Activated CD4-positive, alpha-beta T cell treated with anti-CD3 and anti-CD28 coated beads for 4 hours (primary cell): ENCODE measurements at places on chromosomes 7 and 10.

DNA sequence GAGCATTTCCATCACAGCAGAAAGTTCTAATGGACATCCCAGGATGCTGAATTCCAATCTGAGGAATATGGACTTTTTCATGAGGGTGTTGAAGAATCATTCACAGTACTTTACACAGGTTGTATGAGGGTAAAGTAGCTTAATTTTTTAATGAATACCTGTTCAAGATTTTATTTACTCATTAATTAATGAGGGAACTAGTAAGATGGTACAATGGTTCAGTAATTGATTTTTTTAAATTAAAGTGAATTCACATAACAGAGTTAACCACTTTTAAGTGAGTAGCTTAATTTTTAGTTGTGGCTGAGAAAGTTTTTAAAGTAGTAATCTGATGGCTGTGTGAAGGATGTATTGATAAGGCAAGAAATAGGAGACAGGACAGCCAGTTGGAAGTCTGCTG is 266.5 kb downstream of the GFRA1 start:
- DNase-seq, result no peak

- no peak for DNase-seq
These were observed 212.0 kb downstream of the TSPAN12 start for GRCh38 chr7:120645966-120646365.

- DNase-seq, result no peak
These were observed 25.3 kb downstream of the IKZF1 start for GRCh38 chr7:50329775-50330174.

DNA sequence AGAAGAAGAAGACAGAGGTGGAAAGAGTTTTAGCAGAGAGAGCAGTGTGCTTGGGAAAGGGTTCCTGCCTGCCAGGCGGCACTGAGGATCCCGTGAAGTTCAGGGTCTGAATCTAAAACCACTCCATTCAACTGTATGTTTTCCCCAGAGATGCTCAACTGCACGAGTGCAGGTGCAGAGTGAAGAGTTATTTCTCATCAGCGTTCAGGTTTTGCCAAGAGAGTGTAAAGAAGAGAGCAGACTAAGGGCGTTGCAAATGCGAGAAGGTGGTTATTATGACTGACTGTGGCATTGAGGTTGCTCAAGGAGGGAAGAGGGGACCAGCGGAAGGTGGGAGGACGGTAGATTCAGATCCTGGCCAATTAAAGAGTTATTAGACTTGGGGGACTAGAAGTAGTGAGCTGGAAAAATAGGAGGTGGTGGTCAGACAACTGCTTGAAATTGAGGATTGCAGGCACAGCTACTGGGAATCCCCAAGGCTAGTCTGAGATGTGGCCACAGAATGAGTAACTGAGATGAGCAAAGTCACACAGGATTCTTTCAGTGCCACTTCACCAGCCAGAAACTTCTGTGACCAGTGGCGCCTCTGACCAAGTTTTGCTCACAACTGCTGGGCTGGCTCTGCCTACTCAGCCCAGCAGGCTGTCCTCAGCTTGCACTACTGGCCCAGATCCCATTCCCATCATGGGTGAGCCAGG is 29.1 kb downstream of the STRA8 start:
- no peak for DNase-seq

DNA sequence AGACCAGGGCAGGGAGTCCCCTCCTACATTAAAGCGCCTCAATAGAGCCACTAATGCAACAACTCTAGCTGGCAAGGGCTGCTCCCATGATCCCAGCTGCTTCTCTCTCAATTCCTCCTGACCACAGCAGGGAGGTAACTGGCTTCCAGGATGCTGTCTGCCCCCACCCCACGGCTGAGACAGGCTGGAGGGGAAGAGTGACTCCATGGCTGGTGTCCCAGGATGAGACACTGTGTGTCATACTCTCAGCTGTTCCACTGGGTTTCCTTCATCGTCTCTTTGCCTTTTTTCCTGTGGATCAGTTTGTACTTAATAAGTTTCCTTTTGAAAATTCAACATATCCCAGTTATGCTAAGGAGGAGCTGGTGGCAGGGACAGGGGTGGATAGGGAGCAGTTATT is 27.7 kb upstream of the MYH16 start:
- no peak for DNase-seq

GRCh38 chr10:3172446-3173170 is at the start of gene PITRM1:
TSS of gene PITRM1 (minus strand) at chr10:3172782. CDS start at chr10:3172772, 10 bp downstream.
- peak; percentile 100 for DNase-seq

- DNase-seq, result no peak
These were observed 119.9 kb downstream of the FANK1 start for GRCh38 chr10:126016156-126016805.

DNA sequence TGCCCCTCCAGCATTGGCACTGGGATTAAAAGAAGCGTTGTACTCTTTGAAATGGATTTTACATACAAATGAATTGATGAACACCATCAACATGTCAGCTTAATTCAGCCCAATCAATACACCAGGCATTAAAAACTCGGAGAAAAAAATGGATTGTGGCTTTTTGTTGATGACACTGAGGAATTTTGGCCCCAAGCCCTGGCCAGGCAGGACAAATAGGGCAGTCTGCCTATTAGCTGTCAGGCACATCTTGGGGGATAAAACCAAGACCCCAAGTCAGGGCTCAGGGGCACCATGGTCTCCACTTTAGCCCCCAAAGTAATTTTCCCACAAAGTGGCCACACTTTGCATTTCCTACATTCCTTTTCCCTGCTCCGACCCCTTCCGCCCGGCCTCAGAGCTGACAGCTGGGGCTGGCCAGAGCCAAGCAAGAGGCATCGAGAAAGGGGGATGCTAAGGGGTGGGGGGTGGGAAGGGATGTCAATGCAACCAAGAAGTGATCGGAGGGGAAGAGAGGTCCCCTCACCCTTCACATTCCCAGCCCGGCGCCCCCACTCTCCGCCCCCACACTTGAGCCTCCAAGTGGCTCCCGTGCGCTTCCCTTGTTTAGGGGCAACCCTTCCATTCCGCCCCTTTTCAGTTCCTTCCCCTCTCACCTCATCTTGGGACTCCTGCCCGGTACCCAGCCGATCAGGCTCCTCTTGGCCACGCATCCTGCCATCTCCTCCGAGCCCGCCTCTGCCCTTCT is 711 bp downstream of the HIP1 start:
- DNase-seq, result peak; percentile 18

GRCh38 chr7:46226860-46227259 is 305.8 kb upstream of the IGFBP3 start:
- no peak for DNase-seq

- no peak for DNase-seq
These were observed 105.3 kb upstream of the FAM20C start for GRCh38 chr7:87047-87446.

- DNase-seq, result no peak
These were observed 1014.7 kb downstream of the NRG3 start for GRCh38 chr10:82889728-82890127.

GRCh38 chr7:12490107-12490688 is 80.3 kb upstream of the SCIN start:
- DNase-seq, result no peak

GRCh38 chr10:97975598-97975997 is 54.8 kb downstream of the CRTAC1 start:
- no peak for DNase-seq

DNA sequence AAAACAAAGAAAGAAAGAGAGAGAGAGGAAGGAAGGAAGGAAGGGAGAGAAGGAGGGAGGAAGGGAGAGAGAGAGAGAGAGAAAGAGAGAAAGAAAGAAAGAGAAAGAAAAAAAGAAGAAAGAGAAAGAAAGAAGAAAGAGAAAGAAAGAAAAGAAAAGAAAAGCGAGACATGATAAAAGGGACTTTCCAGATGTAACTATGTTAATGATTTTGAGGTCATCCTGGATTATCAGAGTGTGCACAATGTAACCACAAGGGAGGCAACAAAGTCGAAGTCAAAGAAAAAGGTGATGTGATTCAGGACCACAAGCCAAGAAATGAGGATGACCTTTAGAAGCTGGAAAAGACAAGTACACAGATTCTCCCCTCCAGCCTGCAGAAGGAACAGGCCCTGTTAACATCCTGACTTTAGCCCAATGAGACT is 48.9 kb upstream of the PAX2 start:
- no peak for DNase-seq

GRCh38 chr10:6892864-6893263 is 312.8 kb upstream of the PRKCQ start:
- DNase-seq, result no peak

DNA sequence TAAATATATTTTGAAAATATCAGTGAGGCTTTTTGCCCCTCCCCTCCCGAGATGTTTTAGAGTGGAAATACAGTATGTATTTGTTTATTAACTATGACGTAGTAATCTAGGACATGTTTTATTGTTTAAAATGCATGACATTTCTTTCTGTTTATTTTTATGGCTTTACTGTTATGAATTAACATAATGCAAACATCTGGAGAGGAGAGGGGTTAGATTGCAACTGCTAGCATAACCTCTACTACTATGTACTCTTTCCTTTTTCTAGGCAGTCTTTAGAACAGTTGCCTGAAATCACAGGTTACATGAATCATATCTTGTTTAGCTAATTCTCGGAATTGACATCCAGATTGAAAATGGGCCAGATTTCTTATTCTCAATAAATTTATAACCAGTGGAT is 7.4 kb downstream of the BTAF1 start:
- DNase-seq, result no peak

DNA sequence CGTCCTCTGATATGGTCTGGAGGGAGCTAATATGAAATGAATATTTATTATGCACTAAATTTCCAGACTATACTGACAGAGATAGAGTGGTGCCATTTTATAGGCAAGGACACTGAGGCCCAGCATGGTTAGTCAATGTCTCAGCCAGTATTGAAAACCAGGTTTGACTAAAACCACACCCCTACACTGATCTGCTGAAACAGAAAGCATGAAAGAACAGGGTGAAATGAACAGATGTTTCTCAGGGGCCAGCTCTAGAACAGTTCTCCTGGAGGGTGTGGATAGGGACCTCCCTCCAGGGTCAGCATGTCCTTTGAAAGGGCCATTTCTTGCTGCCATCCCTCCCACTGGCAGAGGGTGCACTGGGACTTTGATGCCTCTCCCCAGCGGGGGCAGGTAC is 700.5 kb downstream of the GRID1 start:
- DNase-seq, result no peak

DNA sequence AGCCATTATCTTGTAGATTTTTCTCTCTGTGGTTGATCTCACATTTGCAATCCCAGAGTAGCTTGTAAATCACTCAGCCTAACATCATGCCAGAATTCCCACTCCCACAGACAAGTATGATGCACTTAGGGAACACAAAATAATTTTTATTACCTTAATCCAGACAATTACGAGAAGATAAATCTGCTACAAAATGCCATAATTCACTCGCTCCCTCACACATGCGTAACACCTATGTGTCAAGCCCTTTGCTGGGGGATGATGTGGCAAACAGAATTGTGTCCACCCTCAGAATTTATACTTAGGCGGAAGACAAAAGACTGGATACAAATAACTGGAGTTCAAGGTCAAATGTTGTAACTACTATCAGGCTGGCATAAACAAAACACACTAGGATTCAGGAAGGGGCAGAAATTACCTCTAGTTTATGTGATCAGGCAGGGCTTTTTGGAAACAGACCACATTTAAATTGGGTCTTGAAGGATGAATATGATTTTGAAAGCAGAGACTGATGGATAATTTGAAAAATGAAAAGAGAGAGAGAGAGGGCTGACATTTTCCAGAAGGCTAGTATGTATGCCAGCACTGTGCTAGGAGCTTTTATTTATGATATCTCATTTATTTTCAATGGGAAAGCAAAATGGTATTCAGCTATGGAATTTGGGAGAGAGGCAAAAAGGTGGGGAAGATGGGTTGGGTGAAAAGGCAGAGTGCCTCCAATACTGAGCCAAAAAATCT is 69.8 kb downstream of the DOCK4 start:
- no peak for DNase-seq

GRCh38 chr10:94607111-94607510 is 61.5 kb downstream of the HELLS start:
- DNase-seq, result no peak

DNA sequence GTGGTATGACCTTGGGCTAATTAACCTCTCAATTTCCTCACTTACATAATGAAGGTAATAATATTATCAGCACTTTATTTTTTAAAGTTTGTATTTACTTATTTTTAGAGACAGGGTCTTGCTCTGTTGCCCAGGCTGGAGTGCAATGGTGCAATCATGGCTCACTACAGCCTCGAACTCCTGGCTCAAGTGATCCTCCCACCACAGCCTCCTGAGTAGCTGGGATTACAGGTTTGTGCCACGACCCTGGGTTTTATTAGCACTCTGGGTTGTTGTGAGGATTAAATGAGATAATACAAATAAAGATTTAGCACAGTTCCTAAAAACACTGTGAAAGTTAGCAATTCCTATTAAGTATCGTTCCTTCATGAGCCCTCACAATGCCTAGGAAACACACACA is 14.7 kb downstream of the BAMBI start:
- DNase-seq, result no peak

- no peak for DNase-seq
These were observed at the start of gene ANKRD22 for GRCh38 chr10:88851706-88852105. TSS of gene ANKRD22 (minus strand) at chr10:88851844. CDS start at chr10:88851607, 237 bp downstream.

- no peak for DNase-seq
These were observed 91.1 kb downstream of the BUB3 start for GRCh38 chr10:123245264-123245663.

DNA sequence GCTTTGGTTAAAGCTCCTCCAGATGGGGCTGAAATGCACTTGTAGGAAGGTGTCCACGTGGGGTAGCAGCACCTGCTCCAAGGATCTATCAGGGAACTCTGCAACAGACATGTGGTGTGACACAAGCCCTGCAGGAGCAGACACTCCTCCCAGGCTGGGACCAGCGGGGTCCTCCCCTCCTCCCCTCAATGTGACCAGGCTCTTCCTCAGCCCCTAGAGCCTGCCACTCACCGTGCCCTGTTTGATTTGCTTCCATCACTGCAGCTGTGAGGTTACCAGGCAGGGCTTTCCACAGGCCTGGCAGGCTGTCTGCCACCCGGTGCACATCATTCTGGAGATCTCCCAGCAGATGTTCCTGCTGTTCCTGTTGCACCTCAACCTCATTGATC is 13.4 kb downstream of the MMRN2 start:
- no peak for DNase-seq

- no peak for DNase-seq
These were observed 871 bp downstream of the POP7 start for GRCh38 chr7:100706672-100707311.

GRCh38 chr10:80132299-80133139 is at the start of gene PLAC9:
TSS of gene PLAC9 (plus strand) at chr10:80132730. CDS start at chr10:80132763, 33 bp downstream.
- no peak for DNase-seq

GRCh38 chr7:23275912-23276311 is 23.2 kb upstream of the MALSU1 start:
- no peak for DNase-seq

- peak; percentile 36 for DNase-seq
These were observed 31.7 kb downstream of the PAPOLB start for GRCh38 chr7:4830176-4830575.

GRCh38 chr7:25844102-25844870 is 307.7 kb upstream of the NFE2L3 start:
- no peak for DNase-seq

- no peak for DNase-seq
These were observed 65.0 kb upstream of the RAB18 start for GRCh38 chr10:27439101-27439500.
